ENCODE measurements at places on chromosomes 12 and 14.
A peak's percentile ranks its signal among the peaks of the same experiment; 100 is the strongest.

- DNase-seq = no peak
Measured at GRCh38 chr14:32980178-32980901, 41.7 kb downstream of the NPAS3 start.

DNA sequence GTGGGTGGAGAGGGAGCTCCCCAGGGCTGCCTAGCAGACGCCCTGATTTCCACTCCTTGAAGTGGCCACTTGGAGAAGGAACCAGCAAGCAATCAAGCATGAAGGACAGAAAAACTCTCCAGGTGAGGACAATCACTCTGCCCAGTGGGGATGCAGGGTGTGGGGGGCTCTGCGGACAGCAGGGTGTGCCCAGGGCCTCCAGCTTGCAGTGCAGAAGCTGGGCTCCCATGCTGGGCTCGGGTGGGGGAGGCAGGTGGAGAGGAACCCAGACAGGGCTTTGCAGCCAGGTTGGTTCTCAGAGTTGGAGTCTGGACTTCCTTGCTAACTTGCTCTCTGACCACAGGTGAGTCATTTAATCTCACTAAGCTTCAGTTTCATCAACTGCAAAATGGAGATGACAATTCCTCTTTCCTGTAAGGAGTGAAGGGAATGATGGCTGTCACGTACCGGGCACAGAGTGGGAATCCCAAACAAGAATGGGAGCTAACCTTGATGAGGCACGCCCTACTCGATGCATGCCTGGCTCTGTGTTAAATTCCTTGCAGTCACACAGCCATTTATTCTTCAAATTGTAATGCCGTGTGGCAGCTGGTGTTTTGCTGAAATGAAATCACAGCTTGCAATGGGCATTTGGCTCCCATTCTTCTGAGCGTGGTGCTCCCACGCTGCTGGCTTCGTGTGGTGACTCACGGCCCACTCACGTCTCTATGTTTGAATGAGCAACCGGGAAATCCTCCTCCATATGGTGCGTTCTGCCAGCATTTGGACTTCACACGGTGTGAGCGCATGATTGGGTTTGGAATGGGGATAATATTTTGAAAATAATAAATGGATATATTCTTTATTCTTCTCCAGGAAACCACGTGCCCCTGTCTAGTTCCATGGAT lies 75.2 kb downstream of the PRIMA1 start:
- no peak for DNase-seq

GRCh38 chr14:77036484-77037214 lies 8.1 kb upstream of the IRF2BPL start:
- no peak for DNase-seq

GRCh38 chr14:52898496-52898895 lies 52.4 kb downstream of the FERMT2 start:
- DNase-seq = no peak

- no peak for DNase-seq
Measured at GRCh38 chr12:74401035-74401434, 136.6 kb upstream of the ATXN7L3B start.

DNA sequence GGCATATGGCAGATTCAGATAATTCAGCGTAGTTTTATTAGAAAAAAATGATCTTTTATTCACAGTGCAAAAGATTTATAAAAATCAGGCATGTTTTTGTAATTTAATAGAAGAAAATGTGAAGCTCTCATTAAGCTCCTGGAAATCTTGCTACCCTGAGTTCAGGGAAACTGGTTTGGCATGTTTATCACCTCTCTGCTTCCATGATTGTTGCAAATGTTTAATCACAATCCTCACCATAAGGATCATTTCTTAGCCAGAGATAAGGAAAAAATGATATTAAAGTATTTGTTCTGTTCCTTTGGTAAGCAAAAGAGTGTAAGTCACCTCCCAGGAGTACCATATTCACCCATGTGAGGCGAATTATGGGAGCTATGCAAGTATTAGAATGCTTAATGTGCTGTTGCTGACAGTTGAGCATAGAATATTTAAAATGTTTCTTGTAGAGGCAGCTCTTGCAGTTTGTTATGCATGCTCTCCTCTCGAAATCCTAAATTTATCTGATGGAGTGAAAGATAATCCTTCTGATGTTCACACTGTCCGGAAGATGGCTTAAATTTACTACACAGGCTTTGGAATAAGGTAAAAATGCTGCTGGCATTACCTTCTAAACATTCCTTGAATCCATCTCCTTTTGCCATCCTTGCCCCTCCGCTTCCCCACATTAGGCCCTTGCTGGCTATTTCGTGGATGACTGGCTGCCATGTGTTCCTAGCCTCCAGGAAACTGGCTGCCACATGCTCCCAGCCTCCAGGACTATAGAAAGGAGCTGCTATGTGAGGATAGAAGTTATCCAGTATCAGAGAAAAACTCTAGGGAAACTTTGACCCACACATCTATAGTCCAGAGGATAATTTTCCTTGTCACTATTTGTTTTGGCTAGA lies 115.8 kb upstream of the CCDC198 start:
- no peak for DNase-seq

GRCh38 chr14:100778951-100779690 lies 46.8 kb upstream of the MEG3 start:
- no peak for DNase-seq

GRCh38 chr12:62839869-62840660 lies 94.9 kb downstream of the PPM1H start:
- DNase-seq = peak; percentile 68

GRCh38 chr14:73477618-73478266 lies 13.0 kb upstream of the RIOX1 start:
- DNase-seq = peak; percentile 83

DNA sequence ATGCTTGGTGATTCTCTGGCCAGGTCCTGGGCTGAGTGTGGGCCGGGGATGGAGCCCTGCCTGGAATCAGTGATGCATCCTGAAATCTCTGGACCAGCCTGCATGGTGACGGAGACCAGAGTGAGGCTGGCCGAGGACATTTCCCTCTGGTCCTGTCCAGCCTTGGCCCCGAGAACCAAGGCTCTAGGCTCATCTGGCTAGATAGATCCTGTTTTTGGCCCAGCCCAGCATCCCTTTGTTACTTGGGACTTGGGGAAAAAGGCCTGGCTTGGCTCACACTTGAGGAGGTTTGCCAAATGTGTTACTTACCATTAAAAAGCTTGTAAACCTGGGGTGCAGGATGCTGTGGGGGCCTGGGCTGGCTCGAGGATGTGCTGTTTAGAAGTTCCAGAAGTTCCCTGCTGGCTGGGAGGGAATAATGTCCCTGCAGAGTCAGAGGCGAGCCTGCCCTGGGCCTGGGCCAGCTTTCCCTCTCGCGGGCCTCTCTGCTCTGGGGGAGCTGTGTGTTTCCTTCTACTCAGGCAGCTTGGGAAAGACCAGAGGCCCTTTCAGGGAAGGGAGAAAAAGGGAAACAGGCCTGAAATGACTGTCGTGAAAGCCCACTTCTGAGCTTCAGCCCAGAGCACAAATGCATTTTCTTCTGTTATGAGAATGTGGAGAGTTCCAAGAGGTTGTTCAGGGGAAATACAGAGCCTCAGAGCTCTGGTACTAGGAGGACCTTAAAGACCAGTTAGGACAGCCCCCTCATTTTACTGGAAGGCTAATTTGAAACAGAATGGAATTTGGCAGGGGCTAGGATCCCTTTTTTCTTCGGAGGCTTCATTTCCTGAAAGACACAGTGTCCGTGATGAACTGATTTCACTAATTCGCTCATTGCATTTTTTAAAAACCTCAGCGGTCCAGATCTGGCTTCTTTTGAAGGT lies 47.2 kb upstream of the CTDSP2 start:
- peak; percentile 88 for DNase-seq

DNA sequence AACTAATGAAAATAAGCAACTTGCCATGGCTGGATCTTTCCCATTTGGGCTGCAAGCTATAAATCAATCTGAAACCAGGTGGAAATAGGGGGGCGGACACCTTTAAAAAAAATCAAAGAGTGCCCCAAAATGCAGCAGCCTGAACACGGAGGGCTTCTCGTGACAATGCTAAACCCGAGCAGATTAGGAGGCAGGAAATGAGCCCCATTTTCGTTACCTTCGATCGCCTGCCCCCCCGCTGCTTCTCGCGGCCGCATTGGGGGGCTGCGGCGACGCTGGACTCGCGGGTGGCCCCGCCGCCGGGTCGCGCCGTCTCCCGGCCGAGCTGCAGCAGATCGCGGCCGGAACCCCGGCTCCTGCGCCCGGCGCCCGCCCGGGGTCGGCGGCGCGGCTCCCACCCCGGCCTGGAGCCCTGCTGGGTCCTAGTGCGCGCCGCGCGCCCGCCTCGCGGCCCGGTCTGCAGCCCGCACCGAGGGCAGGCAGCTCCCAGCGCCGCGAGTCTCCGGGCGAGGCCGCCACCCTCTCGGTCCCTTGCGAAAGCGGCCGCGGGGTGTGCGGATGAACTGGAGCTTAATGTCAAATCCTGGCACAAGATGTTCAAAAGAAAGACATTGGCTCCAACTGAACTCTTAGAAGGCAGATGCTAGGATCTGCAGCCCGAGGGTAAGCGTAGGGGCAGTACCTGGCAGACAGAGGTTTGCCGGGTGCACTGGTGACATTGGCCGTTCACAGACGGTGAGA lies 201.9 kb upstream of the FOXN3 start:
- DNase-seq = peak; percentile 74

DNA sequence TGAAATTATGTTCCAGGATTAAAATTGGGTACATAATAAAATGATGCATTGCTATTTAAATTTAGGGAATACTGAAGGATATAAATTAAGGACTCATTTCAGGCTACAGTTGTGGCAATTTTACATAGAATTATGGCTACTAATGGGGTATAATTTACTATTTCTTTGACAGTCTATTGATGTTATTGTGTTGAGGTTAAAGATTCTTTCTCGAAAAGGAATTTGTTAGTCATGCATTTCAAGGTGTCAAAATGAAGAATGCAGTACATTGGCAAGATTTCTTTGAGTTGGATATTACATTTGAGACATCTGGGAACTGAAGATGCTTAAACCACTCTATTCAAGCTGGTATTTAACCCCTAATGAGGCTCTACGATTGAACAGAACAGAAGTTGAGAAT lies 28.3 kb downstream of the SLC5A8 start:
- peak; percentile 3 for DNase-seq

DNA sequence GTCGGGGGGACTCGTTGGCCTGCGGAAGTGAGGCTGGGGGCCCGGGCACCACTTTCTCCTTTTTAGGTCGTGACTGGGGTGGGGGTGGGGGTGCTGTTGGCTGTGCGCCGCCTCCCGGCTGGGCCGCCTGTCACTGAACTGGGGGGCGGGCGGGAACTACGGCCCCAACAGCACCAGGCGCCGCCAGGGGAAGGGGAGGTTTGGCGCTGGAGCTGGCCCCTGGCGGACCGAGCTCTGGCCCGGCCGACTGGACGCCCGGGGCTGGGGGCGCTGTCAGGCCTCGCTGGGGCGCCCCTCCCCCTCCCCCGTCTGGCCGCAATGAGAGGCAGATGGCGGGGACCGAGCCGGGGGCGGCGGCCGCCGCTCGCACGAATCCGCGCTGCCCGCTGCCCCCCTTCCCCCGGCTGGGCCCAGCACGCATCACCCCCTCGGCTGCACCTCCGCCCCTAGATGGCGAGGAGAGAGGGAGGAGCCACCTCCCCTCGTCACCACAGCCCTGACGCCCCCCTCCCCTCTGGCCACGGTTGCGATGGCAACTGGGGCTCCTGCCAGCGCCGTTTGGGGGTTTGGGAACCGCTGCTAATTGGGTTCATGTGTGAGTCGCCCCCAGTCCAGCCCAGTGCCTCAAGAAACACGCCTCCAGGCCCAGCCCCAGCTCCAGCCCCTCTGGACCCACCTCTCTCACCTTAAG lies 723 bp downstream of the NFATC4 start:
- DNase-seq = peak; percentile 38

DNA sequence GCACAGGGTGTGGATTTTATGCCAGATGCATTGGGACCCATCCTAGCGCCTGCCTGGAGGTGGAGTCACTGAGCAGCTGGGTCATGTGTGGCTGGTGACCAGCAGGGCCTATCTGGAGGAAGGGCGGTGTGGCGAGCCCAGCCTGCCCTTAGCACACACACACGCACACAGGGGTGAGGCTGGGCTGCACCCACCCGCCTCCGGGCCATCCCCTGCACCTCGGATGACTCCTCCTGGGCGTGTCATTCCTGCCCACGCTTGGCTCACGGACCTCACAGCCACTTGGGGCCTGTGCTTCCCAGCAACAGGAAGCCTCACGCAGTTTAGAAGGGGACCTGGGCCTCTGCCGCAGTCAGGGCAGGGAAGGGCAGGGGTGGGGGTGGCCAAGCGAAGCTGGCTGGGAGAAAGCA lies 36.2 kb upstream of the FZD10 start:
- DNase-seq = no peak

GRCh38 chr12:3518902-3519301 lies 27.9 kb downstream of the PRMT8 start:
- no peak for DNase-seq

GRCh38 chr12:124347805-124348658 lies 53.1 kb downstream of the RFLNA start:
- DNase-seq = no peak

GRCh38 chr14:103733651-103734050 lies 18.0 kb downstream of the ZFYVE21 start:
- peak; percentile 37 for DNase-seq

GRCh38 chr14:32068708-32069107 lies 8.4 kb upstream of the ARHGAP5 start:
- no peak for DNase-seq

Measured in iris pigment epithelial cell (primary cell).